ENCODE measurements at places on chromosomes 13 and 19.

DNA sequence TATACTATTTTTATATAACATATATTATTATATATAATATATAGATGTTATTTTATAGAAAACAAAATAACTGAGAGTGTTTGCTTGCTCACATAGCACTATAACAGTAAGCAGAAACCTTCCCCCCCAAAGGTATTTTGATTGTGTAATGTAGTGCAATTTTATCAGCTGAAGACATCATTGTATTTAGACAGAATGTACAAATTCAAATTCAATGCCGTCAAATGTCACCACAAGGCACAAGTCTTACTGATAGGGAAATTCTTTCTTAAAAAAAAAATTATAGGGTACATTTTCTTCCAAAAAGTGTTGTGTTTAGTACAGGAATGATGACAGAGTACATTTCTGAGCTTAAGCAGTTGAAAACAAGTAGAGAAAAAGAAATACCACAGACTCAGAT, 1147.1 kb upstream of the SPRY2 start:
- DNase-seq, result no peak

- no peak for DNase-seq
These were observed at the start of gene SEMA6B for GRCh38 chr19:4559569-4559968. Gene SEMA6B (minus strand): TSS chr19:4559684. CDS start chr19:4558457, 1,227 bp downstream.

- DNase-seq, result no peak
These were observed 29.3 kb downstream of the GSX1 start for GRCh38 chr13:27821566-27821965.

DNA sequence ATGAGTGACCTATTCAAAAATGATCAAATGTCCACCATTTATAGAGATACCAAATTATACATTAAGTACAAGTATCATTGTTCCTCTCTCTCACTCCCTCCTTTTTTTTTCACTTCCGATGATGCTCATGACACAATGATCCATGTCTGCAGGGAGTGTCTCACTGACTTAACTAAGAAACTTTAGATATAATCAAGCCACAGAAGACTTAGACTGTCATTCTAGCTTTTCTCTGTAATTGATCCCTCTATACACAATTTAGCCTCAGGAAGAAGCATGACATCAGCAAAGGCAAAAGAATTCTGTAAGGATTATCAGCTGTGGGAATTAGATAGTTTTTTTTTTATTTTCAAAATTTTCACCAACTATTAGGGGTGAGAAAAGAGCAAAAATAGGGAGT, 734.9 kb upstream of the PCDH9 start:
- DNase-seq, result no peak

DNA sequence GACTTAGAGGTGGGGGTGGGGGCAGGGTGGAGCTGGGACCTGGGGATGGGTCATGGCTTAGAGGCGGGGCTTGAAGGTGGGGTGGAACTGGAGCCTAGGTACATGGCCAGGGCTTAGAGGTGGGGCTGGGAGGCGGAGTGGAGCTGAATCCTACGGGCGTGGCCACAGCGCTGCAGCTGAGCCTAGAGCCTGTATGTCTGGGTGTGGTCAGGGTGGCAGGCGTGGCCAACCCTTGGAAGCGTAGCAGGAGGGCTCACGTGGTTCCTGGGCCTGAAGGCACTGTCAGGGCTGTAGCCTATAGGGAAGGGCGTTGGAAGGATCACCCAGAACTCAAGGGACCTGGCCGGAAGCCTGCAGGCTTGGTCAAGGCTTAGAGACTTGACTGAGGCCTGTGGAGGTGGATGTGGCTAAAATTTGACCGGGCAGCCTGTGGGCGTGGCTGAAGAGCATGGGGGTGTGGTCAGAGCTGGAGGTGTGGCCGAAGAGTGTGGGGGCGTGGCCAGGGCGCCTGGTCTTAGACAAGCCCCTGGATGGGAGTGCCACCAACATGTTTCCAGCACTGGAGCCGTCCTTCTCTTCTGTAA, 24.3 kb downstream of the COLGALT1 start:
- no peak for DNase-seq

DNA sequence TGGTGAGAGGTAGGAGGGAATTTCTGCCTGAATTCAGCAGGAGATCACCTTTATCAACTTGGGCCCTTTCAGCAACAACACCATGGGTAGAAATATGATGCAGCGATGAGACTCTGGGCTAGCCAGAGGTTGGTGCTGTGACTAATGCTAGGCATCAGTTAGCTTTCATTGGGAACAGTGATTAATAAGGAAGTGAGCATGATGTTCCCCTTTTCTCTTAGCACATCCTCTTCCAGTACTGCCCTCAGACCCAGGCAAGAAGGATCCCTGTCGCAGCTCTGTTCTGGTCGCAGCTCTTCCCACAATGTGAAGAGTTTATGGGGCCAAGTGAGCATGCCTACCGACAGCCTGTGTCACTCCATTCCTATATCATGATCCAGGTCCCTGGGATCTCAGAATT, 100.5 kb downstream of the FLT1 start:
- no peak for DNase-seq

- DNase-seq, result no peak
These were observed 632.3 kb downstream of the SLITRK6 start for GRCh38 chr13:85166891-85167290.

- no peak for DNase-seq
These were observed 23.0 kb upstream of the CEACAM4 start for GRCh38 chr19:41649827-41650226.

GRCh38 chr13:65710514-65710913, 1519.6 kb downstream of the PCDH9 start:
- DNase-seq, result no peak

DNA sequence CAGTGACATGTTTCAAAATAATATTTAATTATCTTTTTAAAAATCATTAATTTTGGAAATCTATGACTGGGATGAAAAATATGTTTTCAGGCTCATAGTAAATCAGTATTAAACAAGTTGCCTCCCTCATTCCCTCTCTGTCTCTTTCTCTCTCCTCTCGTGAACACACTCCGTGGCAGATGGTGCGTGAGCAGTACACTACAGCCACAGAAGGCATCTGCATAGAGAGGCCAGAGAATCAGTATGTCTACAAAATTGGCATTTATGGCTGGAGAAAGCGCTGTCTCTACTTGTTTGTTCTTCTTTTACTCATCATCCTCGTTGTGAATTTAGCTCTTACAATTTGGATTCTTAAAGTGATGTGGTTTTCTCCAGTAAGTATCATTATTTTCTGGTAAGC, 22.7 kb downstream of the SGCG start:
- no peak for DNase-seq

DNA sequence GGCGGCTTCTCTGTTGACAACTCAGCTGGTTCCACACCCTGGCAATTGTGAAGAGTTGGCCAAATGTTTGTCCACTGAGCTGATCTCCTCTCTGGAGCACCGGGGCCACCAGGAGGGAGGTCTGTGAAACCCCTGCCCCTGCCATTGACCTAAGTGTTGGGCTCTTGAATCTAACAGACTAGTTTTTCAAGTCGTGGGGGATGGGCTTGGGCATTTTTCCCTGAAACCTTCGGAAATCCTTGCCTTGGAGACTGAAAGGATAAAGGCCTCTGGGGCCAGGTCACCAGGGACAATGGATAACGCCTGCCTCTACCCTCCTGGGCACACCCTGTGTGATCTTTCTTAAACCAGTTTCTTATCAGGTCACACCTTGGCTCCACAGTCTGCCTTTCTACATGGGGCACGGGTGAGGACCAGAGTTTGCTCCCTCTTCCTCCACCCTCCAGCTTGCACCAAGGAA, 881 bp downstream of the GEMIN7 start:
- DNase-seq, result no peak

DNA sequence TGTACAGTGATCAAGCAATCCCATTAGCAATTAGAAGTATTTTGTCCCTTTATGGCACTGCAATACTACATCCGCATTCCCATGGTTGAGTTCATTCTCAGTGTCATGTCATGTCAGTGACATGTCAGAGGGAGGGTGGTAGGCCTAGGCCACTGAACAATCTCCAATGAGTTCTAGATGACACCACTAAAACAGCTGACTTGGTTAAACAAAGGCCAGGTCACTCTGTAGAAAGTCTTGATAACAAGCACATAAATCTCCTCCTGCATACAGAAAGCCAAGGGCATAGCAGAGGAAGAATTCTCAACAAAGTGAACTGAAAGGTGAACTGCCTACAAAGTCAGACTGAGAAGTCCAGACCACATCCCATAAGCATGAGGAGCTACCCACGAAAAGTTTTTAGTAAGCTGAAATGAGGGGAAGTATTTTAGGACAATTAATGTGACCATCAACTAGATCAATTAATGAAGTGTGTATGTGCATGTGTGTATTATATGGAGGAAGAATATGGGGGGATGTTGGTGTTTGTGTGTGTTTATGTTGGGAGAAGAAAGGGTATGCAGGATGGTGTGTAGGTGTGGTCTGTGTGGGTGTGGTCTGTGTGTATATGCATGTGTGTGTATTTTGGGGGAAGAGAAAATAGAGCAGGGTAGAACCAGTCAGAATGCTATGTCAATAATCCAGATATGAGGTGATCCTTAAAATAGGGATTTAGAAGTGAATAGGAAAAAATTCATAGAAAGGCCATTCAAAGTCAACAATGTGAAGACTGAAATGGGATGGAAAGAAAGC, 67.7 kb downstream of the TBC1D4 start:
- DNase-seq, result no peak

DNA sequence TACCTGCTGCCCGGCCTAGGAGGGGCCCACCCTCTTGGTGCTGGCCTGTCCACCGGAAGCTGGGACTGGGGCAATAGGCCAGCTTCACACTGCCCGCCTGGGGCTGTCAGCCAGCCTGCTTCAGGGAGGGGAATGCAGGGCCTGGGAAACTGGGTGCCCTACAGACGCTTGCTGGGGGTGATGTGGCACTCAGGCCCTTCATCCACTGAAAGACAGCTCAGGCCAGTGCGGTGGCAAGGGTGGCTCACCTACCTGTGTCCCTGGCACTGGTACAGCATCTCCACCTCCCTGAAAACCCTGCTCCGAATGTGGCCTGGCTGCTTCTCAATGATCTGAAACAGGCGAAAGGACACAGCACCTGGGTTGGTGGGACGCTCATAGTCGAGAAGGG, 7.8 kb downstream of the MKNK2 start:
- no peak for DNase-seq

GRCh38 chr19:33440241-33440640, 66.7 kb downstream of the CEBPG start:
- no peak for DNase-seq

- DNase-seq, result no peak
These were observed 3.0 kb downstream of the CERS4 start for GRCh38 chr19:8212212-8212611.

DNA sequence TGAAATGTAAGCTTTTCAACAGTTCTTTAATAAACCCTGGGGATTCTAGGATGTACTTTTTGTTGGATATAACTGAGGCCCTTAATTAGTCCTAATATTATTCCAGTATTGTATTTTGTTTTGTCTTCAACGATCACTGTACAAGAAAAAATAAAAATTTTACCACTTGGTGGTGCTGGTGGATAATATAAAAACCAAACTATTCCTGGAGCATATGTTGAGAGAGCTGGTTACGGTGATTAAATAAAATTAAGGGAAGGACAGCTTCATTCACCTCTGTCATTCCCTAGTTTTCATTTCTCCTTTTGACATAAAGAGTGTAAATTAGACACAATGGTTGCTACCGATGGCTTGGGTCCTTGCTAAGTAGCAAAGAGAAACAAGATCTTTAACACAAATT, 598.6 kb upstream of the PCDH20 start:
- no peak for DNase-seq

GRCh38 chr19:831407-832369, 4.1 kb downstream of the AZU1 start:
- DNase-seq, result no peak

- no peak for DNase-seq
These were observed 40.5 kb downstream of the FAM124A start for GRCh38 chr13:51262501-51263211.

DNA sequence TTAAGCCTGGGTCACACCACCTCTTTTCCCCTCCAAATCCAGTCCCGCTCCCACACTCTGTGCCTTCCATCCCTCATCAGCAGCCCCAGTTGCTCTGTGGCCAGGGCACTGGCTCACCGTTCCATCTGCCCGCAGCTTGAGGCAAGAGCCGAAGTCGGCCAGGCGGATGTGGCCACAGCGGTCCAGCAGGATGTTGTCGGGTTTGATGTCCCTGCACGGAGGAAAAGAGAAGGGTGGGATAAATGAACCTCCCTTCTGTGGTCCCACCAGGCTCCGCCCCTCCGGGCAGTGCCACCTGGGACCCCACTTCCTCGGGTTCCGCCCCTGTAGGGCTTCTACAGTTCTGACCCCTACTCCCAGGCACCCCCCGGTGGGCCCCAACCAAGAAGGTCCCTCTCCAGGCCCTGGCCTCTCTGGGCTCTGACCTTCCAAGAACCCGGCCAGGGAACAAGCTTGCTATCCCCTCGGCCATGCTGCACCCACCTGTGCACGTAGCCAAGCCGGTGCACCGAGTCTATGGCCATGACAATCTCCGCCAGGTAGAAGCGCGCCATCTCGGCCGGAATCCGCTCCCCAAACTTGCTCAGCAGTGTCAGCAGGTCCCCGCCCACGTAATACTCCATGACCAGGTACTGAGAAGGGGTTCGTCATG, 4.2 kb downstream of the DMPK start:
- no peak for DNase-seq

DNA sequence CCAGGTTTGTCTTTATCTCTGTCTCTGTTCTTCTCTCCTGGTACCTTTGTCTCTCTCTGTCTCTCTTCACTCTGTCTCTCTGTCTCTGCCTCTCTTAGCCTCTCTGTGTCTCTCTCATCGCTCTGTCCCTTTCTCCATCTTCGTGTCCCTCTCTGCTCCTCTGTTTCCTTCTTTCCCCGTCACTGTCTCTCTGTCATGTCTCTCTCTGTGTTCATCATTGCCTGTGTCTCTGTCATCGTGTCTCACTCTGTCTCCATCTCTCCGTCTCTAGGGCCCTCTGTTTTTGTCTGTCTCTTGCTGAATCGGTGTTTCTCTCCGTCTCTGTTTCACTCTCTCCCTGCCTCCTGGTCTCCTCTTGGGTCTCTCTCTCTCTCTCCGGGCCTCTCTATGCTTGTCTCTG, 2.9 kb upstream of the KCNN4 start:
- no peak for DNase-seq

GRCh38 chr19:1655131-1655981, 2.9 kb upstream of the TCF3 start:
- DNase-seq, result no peak

DNA sequence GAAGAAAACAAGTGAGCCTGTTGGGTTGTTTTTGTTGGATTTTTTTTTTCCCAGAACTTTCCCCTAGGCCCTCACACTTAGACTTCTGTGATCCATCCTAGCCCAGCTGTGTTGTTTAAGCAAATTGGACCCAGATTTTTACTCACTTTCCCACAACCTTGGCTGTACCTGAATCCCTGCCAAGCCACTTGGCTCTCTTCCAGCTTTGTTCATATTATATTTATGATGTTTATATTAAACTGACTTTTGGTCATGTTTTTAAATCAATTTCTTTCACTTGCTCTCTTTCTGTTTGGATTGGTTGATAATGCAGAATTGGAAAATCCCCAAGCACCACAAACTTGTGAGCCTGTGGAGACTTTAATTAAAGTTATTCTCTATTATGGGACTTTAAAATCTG, 16.6 kb downstream of the OLFM4 start:
- no peak for DNase-seq

GRCh38 chr19:2683430-2684003, 19.0 kb downstream of the GNG7 start:
- DNase-seq, result no peak
